ENCODE measurements at places on chromosomes 7 and 10. TPM values are rescaled to one million over a fixed set of nuclear protein-coding genes. Genes with fewer than 3 reads are reported as not detected.
A peak's percentile ranks its signal among the peaks of the same experiment; 100 is the strongest.

Gene CRPPA
- 0.35 TPM for total RNA-seq

Gene STEAP2
- total RNA-seq = 6.1 TPM

DNA sequence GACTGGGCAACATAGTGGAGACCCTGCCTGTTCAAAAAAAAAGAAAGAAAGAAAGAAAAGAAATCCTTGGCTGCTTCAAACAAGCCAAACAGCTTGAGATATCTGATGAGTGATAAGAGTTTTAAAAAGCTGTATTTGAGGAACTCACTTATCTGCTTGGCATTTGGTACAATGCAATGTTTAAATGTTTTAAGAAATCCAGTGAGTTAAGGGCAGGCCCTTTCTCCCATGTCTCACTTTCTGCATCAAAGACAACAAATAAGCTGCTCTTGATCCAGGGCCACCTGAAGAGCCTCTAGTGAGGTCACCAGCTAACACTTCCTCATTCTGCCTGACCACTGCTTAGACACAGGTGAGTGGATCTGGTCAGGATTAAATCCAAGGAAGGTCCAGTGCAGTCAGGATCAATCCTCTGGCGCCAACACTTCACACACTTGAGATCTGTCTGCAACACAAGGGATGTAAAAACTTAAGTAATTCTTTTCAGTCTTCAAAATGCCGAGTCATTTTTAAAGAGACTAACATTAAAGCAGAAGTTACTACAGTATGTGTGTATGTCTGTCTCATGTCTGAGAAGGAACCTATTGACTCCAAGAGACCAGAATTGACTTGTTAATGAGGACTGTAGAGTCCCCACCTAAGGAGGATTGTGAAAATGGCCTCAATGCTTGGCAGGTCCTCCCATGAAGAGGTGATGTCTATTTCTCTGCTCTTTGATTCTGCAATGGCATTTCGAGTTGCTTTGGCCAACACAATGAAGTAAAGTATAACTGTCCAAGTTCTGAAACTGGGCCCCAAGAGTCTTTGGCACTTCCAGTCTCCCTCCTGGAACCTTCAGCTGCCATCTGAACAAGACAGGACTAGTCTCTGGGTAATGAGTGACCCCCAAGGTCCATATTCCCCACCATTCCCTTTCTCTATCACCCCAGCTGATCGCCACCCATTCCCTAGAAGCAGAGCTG lies 43.1 kb downstream of the CREB3L2 start:
- no peak for DNase-seq

DNA sequence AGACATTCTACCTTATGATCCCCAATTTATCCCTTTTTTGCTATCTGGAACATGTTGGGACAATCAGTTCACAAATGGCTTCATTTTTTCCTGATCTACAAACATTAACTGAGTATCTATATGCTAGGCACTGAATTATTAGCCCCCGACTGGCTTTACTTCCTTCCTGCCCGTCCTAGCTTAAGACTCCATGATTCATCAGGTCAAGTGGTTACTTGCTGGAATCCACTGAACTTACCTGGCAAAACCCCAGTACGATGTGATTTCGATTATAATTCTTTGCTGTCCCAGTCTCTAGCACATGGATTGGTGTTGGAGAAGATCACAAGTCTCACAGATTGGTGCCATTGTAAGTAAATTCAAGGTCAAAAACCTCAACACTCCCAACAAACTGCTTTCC lies 77.1 kb downstream of the ORC5 start:
- DNase-seq = peak; percentile 14

DNA sequence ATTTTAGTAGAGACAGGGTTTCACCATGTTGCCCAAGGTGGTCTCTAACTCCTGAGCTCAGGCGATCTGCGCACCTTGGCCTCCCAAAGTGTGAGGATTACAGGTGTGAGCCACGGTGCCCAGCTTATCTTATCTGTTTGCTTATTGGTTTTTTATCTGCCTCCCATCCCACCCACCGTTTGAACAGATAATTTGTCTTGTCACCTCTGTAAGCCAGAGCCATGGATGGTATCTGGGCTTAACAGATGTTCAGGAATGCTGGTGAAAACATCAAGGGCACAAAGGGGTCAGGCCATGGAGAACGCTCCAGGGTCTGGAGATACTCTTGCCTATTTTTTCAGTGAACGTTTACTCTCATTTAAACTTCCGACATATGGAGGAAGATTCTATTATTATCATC lies 12.0 kb upstream of the NDST2 start:
- DNase-seq = no peak

GRCh38 chr7:157674027-157674714 lies 337.4 kb downstream of the DNAJB6 start:
- no peak for DNase-seq

DNA sequence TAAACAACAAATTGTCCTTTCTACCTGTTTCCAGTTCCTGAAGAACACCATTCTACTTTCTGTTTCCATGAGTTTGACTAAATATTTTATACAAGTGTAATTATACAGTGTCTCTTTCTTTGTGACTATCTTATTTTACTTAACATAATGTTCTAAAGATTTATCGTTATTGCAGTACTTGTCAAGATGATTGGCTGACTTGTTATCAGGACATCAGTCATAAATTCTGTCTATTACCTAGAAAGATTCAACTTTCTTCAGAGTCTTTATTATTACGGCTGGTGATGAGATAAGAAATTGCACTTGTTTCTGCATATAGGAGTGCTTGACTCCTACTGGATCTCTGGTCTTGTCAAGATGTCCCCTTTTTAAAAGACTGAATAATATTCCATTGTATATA lies 93.9 kb upstream of the ZNF92 start:
- no peak for DNase-seq

- no peak for DNase-seq
Observed at GRCh38 chr7:85004402-85004801, 182.5 kb downstream of the SEMA3D start.

All from foreskin keratinocyte (primary cell).